Mucosa of gallbladder (tissue), 1 donor: ENCODE measurements at places on chromosomes 4 and X.

DNA sequence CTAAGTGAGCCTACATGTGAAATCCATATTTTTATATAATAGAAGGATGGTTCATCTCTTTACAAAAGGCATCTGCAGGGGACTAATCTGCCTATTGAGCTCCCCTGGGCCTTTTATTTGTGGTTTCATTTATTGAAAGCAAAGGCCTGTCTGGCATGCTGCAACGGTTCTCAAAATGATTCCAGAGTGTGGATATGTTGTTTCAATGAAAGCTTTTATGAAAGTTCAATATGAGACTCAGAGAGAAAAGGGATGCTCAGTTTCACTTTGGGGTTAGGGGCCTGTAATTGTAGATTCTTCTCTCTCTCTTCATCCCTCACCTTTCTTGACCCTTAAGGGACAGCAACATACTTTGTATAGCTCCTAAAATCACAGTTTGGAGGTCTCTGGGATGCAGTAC lies 204.2 kb upstream of the CASK start:
- DNase-seq: no peak

GRCh38 chrX:10566716-10567097 lies 53.7 kb downstream of the MID1 start:
- no peak for DNase-seq

GRCh38 chr4:84866295-84866694 lies 100.2 kb downstream of the WDFY3 start:
- DNase-seq: no peak

DNA sequence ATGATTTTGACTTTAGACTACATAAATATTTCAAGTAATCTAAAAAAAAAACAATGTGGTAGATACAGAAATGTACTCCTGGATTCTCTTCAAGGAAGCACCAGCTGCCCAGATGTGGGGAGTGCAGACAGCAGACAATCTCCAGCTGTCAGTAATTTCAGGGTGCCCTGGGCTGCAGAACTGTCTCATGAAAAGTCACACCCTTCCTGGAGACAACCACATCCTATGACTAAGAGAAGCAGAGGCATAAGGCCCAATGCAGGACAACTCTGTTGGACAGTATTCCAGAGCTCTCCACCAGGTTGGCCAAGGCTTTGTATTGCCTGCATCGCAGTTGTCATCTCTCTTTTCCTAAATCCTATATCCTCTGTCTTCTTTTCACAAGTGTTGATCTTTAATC lies 34.4 kb upstream of the BLTP1 start:
- no peak for DNase-seq
